ENCODE measurements at places on chromosomes 12 and 14. TPM values are rescaled to one million over a fixed set of nuclear protein-coding genes. Genes with fewer than 3 reads are reported as not detected.

P2RX2 gene
- polyA plus RNA-seq = 0.60 TPM

- DNase-seq = no peak
These were observed 116.9 kb downstream of the DIP2B start for GRCh38 chr12:50621399-50622300.

DNA sequence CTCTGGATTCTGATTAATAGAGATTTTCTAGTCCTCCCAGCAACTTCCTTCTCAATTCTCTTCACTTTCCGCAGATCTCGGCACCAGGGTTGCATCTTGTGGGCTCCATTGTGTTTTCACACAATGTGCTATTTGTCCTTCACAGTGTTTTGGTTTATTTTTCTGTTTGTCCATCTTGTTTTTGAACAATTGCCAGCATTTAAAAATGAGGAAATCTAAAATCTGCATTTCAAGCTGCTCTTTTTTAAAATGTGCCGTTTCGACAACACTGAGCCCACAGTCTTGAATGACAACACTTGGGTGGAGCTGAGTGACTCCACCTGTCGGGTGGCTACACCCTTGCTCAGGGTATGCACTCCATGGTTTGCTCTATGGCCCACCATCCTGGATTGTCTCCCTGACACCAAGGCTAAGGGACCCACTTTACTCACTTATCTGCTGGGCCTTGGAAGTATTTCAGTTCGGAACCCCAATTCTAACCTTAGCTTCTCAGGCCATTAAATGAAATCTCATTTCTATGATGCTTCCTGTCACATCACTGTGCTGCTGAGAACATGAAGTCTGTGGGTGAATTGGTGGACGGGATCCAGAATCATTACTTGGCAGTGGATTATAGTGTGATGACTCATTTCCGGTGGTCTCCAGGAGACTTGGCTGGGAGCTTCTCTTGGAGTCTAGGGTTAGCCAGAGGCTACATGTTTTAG, 3.4 kb upstream of the MYRFL start:
- no peak for DNase-seq

- DNase-seq = no peak
These were observed 47.6 kb upstream of the ITPR2 start for GRCh38 chr12:26880625-26881024.

GRCh38 chr12:132569856-132570480, 40.4 kb downstream of the LRCOL1 start:
- DNase-seq = no peak

All from sigmoid colon (tissue), 7 donors.